ENCODE measurements at places on chromosomes 7 and 10. TPM values are rescaled to one million over a fixed set of nuclear protein-coding genes. Genes with fewer than 3 reads are reported as not detected.

Gene TMEM213
- not detected for total RNA-seq

Gene SAMD9L
- total RNA-seq: 4.1 TPM

Gene CALU
- total RNA-seq: 326 TPM

Gene LIPK
- not detected for total RNA-seq

Gene GIMAP2
- total RNA-seq: 3.1 TPM

Gene COMTD1
- 29.2 TPM for total RNA-seq

Gene AKR1C4
- not detected for total RNA-seq

GRCh38 chr7:33900501-33900900 is 4.8 kb upstream of the BMPER start:
- no peak for DNase-seq

DNA sequence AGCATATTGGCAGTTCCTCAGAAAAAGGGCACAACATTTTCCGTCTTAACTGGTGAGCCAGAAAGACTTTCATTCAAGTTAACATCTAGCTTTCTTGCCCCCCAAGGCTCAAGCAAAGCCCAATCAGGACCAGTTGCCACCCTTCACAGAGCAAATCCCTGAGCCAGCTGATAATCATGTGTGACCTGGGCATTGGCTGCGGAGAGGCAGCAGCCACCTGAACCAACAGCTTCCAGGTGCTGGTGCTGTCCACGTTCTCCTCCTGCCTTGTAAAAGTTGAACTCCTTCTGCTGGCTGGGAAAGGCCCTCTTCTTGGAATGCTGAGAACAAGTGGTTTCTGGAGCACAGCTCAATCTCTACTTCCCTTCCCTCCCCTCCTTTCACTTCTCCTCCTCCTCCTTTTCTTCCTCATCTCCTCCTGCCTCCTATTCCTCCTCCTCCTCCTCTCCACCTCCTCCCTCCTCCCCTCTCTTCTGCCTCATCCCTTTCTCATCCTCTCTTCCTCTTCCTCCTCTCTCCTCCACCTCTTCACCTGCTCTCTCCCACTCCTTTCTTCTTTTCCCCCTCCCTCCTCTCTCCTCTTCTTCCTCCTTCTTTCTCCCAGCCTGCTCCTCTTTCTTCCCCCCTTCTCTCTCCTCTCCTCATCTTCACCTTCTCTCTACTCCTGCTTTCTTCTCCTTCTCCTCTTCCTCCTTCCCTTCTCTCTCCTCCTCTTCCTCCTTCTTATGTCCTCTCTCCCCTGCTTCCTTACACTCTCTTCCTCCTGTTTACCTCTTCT is 140.6 kb downstream of the JCAD start:
- no peak for DNase-seq

- DNase-seq: no peak
Observed at GRCh38 chr10:49841615-49842332, 79.7 kb upstream of the OGDHL start.

GRCh38 chr10:5014936-5015335 is 11.3 kb upstream of the AKR1C2 start:
- no peak for DNase-seq

GRCh38 chr7:139479620-139480019 is 3.9 kb downstream of the KLRG2 start:
- no peak for DNase-seq

- no peak for DNase-seq
Observed at GRCh38 chr7:111873963-111874690, 311.8 kb upstream of the IMMP2L start.

DNA sequence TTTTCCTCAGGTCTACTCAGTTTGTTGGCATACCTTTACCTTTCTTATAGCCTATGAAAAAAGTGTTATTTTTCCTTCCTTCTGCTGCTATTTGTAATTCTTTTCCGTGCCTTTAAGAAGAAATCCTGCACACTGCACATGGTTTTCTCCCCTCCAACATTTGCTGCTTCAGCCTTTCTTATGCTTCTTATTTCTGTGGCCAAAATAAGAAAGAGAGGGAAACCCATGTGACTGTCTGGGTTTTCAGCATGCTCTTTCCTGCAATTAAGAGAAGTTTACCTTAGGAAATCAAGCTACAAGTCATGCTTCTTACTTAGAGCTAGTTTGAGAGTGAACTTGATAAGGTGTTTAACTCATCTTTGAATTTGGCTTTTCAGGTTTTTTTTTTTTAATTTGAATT is 11.0 kb downstream of the TBC1D12 start:
- no peak for DNase-seq

GRCh38 chr7:141701489-141702046 is 398 bp downstream of the DENND11 start:
- peak; percentile 75 for DNase-seq

DNA sequence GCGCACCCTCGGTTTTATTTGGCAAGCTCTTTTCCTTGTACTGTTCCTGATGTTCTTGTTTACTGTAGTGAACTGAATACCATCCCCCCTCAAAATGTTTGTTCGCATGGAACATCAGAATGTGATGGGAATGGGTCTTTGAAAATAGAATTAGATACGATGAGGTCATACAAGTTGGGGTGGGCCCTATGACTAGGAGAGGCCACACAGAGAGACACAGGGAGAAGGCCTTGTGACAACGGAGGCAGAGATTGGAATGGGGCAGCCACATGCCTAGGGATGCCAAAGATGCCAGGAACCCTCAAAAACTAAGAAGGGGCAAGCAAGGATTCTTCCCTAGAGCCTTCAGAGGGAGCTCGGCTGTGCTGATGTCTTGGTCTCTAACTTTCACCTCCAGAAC is 123.6 kb downstream of the FAM204A start:
- no peak for DNase-seq

DNA sequence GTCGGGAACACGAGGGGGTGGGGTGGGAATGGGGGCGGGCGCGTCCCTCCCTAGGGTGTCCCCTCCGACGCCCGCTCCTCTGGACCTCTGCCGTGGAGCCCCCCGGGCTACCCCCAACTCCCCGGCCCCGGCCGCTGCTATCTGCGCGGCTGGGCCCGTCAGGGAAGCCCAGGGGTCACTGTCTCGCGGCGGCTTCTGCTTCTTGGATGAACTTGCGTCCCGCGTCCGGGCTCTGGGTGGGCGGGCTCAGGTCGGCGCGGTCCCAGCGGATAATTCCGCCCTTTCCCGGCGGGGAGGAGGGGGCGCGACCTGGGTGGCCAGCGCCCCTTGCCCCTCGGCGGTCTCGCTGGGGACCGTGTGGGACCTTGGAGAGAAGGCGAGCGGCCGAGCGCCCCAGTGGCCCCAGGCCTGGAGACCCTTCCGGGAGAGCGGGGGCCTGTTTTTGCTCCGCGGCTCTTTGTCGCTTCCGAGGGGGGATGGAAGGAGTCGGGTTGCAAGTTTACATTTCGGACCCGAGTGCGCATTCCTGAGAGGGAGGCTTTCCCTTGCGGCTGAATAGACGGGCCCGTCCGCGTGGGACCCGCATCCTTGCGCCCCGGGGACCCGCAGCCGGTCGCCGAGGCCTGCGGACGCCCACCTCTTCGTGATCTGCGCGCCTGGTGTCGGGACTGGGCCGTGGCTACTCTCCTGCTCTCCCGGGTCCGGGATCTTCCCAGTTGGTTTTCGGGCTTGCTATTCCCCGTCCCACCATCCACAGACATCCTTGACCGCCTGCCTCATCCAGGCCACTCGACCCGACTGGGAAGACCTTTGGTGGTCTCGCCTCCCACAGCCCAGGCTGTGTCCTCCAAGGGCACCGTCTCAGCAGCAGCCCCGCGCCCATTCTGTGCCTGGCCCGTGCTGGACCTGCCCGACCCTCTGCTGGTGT is 812 bp downstream of the DOCK1 start:
- DNase-seq: peak; percentile 77

GRCh38 chr7:106110238-106110560 is 1.9 kb downstream of the SYPL1 start:
- no peak for DNase-seq

DNA sequence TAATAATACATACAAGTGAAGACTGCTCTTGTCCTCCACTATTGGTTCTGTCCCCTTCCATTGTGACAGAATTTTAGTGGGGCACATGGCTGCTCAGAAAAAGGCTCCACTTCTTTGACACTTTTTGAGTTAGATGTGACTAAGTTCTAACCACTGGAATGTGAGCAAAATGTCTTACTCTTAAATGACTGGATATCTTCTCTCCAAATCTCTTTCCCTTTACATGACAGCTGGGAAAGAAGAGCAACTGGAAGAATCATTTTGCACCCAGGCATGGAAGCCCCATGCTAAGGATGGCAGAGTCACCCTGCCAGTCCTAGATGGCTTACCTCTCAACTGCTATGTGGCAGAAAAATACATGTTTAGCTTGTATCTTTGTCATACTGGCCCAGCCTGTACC is 97.7 kb downstream of the CACNA2D1 start:
- no peak for DNase-seq

GRCh38 chr7:80829527-80829926 is 89.3 kb downstream of the SEMA3C start:
- no peak for DNase-seq

GRCh38 chr10:52984169-52984568 is 211.6 kb upstream of the MBL2 start:
- DNase-seq: no peak

DNA sequence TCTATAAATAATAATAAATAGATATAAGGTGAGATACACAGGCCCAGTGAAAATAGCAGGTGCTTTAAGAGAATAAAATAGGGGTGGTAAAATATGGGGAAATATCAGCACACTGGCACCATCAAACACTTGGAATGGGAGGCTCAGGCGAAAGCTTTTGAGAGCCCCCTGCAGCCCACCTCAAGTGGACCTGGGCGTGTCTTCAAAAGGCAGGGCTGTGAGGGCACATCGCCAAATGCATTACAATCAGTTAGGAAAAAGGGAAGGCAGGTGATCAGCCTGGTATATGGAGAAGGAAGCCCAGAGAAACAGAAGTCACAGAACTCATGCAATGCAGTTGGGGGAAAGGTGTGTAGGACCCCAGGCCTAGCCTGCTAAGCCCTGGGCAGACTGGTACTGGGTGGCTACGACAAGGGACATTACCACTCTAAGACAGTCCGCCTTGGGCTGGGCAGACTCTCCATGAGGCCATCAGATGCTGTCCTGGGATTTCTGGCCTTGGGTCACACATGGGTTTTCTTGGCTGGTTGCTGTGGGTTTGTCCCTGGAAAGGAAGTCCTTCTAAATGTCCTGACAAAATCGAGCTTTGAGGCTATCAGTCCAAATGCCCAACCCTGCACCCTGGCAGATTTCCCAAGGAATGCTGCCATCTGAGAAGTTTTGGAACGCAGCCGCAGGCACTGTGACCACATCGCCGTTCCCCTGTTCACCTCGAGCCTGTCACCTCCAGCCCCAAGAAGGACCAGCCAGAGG is 330.6 kb downstream of the GRID1 start:
- no peak for DNase-seq

GRCh38 chr10:36017137-36017536 is 375.0 kb upstream of the FZD8 start:
- no peak for DNase-seq

- DNase-seq: no peak
Observed at GRCh38 chr7:18529239-18529638, 33.7 kb downstream of the HDAC9 start.

GRCh38 chr10:114061789-114062188 is 18.1 kb downstream of the ADRB1 start:
- DNase-seq: no peak

- peak; percentile 99 for DNase-seq
Observed at GRCh38 chr10:16436758-16437539, at the start of gene PTER. Gene PTER (plus strand): TSS chr10:16437010. CDS start chr10:16484385, 47,375 bp downstream.

Measured in cardiac septum (tissue), 1 donor.